ENCODE measurements at places on chromosomes 5 and 9.

DNA sequence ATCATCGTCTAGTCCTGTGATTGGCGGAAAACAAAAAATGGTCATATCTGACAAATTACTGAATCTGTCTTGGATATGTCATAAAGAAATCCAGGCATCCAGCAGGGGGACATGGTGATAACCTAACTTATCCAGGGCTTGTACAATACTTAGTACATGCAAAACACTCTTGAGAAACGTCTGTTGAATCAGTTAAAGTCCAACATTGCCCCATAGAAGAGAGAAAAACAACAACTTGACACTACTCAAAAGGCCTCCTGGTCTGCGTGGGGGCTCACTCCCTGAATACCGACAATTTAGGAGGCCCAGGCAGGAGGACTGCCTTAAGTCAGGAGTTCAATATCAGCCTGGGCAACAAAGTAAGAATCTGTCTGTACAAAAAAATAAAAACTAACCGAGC lies 217.5 kb downstream of the DCP2 start:
- no peak for DNase-seq

- DNase-seq = peak; percentile 1
Observed at GRCh38 chr9:77534376-77535057, 113.6 kb downstream of the GNA14 start.

DNA sequence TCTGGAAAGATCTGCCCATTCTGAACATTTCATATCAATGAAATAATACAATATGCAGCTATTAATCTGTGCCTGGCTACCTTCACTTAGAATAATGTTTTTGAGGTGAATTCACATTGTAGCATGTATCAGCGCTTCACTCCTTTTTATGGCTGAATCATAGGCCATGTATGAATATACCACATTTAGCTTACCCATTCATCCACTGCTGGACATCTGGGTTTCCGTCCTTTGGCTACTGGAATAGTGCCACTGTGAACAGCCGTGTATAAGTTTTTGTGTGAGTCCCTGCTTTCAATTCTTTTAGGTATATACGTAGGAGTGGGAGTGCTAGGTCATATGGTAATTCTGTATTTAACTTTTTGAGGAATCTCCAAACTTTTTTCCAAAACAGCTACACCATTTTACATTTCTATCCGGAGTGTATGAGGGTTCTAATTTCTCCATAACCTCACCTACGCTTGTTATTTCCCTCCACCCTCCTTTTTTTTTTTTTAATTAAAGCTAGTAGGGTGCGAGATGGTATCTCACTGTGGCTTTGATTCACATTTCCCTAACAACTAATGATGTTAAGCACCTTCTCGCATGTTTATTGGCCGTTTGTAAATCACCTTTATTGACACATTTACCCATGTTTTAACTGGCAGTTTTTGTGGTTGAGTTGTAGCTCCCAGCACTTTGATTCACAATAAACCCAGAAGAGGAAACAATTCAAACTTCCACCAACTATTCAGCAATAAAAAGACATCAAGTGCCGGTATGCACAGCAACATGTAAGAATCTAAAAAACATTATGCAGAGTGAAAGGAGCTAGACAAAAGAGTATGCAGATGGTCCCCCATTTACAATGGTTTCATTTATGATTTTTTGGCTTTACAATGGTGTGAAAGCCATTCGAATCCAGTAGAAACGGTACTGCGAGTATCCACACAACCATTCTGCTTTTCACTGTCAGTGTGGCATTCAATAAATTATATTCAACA lies 8.1 kb downstream of the SEMA4D start:
- DNase-seq = no peak

DNA sequence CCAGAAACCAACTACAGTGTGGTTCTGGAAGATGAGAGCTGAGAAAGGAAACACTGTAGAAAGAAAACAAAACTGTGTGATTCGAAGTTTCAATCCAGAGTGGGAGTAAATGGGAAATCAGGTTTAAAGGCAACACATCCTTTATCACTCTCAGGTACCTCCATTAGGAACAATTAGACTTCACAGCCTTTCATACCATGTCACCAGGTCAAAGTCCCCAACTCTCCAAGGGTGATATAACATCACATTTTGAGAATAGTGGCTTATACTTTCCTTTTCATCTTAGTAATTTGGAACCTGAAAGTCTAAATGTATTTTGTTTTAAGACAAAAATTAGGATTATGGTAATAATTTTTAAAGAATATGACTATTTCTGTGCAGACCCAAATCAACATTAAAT lies 194.9 kb upstream of the WWC1 start:
- DNase-seq = no peak

GRCh38 chr5:167064198-167064776 lies 1227.2 kb upstream of the WWC1 start:
- peak; percentile 60 for DNase-seq

DNA sequence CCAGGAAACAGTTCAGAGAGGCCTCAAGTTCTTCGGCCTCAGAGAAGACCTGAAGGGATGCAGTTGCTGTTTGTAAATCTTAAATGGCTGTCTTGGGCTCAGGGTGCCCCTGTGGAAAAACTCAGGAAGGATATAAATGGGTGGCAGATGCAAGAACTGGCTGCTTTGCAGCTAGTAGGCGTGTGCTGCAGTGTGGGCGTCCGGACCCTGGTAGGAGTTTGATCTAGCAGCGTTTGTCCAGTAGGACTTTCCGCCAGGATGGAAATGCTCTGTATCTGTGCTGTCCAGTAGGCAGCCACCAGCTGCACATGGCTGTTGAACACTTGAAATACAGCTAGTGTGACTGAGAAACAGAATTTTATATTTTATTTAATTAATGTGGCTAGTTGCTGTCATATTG lies 7.7 kb downstream of the CDX1 start:
- no peak for DNase-seq

DNA sequence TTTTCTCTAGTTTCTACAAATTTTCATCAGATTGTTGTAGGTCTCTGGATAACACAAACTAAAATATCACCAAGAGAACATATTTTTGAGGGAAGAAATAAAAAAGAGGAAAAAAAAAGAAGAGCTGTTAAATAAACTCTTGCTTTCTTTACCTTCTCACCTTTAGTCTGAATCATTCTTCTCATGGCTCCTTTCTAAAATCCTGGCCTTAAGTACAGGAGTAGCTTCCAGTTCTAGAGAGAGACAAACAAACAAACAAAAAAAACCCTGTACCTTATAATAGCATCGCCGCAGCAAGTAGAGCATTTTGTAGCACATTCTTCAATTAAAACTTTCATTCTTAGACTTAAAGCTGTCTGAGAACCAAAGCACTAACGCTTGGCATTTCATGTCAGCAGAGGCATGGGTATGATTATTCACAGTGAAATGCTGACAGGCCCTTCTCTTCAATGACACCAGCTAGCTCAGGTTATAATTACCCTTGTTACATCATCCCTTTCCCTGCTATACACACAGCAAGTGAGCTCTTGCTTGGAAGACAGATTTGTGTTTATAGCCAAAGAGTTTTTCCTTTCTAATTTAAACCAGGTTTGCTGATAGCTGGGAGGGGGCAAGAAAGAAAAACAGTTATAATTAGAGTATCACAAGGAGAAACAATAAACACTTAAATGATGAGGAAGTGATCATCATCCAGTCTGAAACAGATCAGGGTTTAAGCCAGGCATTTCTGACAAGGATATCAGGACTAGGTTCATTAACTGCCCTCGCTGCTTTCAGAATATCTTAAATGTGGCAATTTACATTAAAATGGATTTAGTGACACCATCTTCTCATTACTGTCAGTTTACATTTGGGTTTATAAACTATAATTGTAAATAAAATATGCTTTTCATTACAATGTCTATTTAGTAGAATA lies 510.9 kb upstream of the ZNF608 start:
- DNase-seq = peak; percentile 93
